ENCODE measurements at places on chromosomes 1 and 21.

- peak; percentile 46 for DNase-seq
These were observed 31.3 kb downstream of the NSL1 start for GRCh38 chr1:212760126-212760823.

- no peak for DNase-seq
These were observed 18.4 kb downstream of the PDXK start for GRCh38 chr21:43737158-43737950.

DNA sequence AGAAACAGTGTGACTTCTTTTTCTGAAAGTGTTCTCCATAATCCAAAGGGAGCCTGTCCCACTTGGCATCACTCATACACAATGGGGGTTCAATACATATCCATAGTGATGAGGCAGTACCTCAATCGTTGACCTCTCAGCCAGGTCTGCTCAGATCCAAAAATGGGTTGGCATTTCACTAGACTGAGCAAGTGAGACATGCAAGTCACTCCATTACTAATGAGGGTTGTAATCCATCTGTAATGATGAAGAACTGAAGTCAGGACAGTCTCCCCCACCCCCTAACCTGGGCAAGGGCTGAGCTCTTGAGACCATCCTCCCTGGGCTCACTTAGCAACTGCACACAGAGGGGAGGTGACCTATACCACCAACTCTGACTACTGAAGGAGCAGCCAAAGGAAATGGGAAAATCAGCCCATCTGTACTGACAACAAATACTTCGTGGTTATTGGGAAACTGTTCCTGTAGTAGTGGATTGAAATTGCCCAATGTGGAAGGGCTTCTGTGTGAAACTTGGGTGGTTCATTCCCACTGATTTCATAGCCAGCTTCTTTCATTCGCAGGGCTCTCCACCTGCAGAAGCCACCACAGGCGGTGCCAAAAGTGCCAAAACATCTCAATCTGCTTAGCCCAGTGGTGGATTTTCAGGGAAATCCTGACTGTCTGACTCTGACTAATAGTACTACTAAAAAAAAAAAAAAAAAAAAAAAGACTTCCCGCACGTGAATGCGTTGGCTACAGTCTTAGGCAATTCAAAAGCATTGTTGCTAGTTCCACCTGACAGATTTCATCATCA, 5.0 kb downstream of the NGF start:
- DNase-seq, result no peak

DNA sequence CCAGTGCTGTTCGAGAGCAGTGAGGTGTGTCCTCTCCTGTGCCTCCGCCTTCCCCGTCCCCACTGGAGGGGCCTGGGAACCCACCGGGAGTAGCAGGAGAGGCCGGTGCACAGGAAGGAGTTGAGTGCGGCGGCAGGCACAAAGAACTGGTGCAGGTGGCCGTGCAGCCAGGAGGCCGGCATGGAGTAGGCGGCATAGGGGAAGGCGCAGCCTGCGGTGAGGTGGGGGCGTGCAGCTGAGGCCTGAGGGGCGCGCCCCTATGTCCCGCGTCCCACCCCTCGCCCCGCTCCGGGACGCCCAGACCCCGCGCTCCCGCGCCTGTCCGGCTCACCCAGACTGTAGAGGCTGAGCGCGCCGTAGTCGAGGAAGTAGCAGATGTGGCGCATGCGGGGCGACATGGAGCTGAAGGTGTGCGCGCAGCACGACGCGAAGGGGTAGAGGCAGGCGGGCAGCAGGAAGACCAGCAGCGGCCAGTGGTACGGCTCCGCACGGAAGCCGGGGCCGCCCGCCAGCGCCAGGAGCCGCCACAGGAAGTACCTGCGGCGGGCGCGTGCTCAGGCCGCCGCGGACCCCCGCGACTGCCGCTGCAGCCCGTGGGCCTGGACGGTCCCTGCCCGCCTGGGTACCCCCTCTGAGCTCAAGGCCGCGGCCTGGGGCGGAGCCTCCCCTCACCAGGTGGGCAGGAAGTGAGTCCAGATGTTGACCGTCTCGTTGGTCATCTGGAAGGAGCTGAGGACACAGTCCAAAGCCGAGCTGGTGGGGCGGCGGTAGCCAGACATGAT, 2.2 kb downstream of the PAQR6 start:
- peak; percentile 83 for DNase-seq

- no peak for DNase-seq
These were observed 20.1 kb downstream of the OR2B11 start for GRCh38 chr1:247437551-247438505.

- peak; percentile 34 for DNase-seq
These were observed 47.8 kb upstream of the NRDC start for GRCh38 chr1:51926171-51926812.

- DNase-seq, result peak; percentile 43
These were observed 4.8 kb upstream of the SARS1 start for GRCh38 chr1:109208836-109209463.

DNA sequence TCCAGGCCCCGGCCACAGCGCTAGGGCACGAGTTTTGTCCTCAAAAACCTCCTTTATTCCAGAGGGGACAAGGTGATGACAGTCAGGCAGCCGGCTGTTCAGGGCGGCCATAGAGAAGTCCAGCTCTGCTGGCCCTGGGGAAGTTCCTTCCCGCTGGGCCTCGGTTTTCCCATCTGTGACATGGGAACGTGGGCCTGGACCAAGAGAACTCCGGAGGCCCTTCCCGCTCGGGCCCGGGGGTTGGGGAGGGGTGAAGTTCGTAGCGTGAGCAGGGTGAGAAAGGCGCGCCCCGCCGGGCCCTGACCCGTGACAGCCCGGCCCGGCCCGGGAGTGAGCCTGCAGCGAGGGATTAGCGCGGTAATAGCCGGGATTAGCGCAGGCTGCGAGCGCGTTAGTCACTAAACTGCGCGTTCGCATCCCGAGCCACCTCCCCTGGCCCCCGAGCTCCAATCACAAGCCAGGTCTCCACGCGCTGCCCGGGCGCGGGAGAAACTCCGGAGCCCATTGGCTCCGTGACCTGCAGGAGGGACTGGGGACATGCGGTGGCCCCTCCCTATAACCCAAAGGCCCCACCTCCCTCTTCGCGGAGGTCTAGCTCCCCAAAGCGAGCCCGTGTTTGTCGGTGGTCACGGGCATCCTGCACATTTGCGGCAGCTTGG, 29.8 kb upstream of the PADI2 start:
- no peak for DNase-seq

DNA sequence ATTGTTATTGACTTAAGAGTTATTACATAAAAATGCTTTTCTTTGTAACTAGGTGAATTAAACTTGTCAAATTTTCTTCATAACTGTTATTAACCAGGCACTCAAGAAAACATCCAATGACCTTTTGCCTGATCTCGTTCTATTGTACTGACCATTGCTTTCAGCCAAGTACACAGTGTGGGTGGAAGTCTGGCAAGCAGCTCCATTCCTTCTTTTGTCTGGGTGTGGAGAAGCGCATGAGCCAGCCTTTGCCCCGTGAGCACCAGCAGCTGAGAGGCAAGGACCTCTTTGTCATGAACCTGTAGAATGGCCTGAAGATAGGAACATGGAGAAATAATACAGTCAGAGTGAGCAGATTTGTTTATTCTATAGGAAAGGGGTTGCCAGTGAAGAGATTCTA, 57.5 kb downstream of the IARS2 start:
- no peak for DNase-seq

DNA sequence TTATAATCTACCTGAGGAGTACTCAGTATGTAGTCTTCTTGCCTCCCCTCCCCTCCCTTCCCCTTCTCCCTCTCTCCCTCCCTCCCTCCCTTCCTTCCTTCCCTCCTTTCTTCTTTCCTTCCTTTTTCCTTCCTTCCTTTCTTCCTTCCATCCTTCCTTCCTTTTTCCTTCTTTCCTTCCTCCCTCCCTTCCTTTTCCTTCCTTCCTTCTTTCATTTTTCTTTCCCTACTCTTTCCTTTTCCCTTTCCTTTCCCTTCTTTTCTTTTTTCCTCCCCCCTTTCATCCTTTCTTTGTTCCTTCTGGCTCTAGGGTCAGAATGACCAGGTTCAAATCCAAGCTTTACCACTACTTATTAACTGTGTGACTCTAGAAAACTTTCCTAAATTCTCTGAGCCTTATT, 48.5 kb upstream of the HAO2 start:
- DNase-seq, result no peak

DNA sequence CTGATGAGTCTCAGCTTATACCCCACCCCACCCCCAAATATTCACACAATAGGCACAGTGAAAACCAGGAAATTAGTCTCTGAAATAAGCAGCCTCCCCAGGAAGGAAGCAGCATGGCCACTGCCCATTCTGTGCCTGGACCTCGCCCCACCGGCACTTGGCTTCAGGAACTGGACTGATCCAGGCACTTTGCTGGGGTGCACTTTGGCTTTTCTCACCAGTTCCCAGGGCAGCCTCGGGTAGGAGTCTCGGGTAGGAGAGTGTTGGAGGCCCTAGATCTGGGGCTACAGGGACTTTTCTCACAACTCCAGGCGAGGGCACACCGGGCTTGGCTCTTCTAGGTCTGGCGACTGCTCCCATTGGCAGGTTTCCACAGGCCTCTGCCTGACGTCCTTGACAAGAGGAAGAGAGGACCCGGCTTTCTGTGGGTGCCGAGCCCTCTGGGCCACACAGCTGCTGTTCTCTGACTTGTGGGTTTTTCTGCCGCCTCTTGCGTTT, 18.7 kb downstream of the ADARB1 start:
- DNase-seq, result no peak

- DNase-seq, result no peak
These were observed 68.7 kb upstream of the FAM3B start for GRCh38 chr21:41247561-41248545.

- no peak for DNase-seq
These were observed 16.2 kb upstream of the KPRP start for GRCh38 chr1:152741656-152742055.

GRCh38 chr1:246787781-246788513, 63.7 kb downstream of the SCCPDH start:
- peak; percentile 14 for DNase-seq

DNA sequence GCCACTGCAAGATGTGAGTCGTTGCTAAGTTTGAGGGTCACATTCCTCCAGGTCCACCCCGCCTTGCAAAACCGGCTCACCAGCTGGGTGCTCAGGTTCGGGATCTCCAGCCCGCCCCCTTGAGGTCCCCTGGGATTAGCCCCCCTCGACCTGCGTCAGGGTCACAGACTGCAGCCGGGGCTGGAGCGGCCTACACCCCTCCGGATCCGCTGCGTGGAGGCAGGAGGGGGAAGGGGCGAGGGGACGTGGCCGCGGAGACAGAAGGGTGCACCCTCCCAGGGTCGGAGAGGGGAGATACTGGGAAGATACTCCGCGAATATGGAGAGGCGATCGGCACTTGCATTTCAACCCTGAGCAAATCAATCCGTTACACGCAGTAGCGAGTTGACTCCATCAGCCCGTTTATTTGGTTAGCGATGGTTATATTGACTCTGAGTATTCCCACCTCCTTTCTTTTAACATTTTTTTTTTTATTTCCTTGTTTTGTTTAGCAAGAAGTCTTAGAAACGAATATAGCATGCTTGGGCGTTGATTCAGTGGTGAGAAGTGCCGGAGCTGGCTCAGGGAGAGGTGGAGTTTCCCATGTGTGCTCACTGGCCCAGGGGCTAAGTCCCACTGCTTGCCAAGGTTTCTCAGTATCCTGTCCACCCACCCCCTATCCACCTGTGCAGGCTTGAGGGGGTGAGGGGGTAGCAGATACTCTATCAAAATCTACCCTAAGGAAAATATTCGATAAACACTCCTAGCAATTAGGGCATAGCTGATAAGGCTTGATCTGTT, 997 bp downstream of the IFNAR2 start:
- DNase-seq, result peak; percentile 64

DNA sequence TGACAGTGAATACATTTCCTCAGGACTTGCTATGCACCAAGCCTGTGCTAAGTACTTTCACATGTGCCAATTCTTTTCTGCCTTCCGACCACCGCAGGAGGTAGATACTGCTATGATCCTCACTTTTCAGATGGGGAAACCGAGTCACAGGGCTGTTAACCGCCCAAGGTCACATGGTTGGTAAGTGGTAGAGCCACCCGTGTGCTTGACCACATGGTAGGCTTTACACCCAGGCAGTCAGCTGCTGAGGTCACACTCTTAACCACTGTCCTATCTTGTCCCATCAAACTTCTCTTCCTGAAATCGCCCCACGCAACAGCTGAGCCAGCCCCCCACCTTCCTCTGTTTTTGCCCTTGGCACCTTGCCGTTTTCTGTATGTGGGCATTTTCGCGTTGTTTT, 31.0 kb upstream of the SDHB start:
- no peak for DNase-seq

- no peak for DNase-seq
These were observed 48.6 kb upstream of the ATP1A1 start for GRCh38 chr1:116324411-116324810.

DNA sequence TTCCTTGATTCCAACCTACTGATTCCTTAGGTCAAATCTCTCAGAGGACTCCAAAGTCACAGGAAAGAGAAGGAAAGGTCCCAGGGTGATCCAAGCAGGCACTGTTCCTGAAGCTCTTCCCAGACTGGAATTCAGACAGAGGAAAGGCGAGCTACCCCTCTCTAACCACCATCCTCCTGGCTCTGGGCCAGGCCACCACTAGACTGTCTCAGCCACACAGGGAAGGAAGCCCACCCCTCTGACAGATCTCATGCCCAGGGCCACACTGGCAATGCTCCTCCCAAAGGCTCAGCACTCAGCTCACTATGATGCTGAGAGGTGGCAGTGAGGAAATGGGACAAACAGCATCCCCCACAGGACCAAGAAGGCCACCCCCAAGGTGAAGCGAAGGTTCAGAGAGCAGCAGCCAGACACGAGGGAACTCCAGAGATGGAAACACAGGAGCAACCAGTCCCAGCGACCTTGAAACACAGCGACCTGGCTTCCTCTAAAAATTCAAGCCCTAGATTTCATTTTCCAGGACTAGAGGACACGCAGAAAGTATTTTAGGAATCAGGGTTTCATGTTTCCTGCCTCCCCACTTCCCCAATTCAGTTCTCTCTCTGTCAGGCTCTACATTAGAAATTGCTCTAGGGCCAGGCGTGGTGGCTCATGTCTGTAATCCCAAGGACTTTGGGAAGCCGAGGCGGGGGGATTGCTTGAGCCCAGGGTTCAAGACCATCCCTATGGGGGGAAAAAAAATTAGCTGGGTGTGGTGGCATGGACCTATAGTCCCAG, 18.8 kb downstream of the PIK3C2B start:
- no peak for DNase-seq

DNA sequence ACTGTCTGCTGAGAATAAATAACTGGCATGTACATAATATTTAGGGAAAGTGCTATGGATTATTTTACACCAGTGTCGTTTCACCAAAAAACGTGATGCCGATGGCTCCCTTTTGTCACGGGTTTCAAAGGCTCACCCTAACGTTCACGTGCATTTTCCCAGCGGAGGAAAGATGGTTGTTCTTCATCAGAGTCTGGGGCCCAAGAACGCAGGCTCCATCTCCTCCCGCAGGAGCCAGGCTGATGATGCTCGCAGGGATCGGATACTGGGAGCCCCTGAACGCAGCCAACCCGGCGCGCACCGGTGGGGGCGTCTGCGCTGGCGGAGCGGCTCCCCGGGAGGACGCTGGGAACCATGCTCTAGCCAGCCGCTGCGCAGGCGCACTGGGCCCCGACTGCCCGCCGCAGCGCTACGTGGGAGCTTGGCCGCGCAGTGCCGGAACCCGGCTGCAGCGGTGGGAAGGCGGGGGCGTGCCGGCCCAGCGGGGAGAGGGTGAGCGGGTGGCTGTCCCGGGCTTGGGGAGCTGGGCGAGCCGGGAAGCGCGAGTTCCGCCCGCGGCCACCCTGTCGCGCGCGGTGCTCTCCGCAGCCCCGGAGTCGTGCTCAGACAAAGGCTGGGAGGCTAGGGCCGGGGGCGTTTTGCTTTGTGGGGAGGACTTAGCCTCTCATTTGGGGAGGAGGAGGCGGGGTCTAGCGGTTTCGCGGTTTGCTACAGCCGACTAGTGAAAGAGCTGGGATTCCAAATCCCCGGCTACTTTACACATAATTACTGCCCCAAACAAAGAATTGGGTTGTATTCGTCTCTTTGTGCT, at the start of gene ZFP69B:
TSS of gene ZFP69B (plus strand) at position 793 of the 811 bp plus-strand sequence. CDS start 486 bp downstream, outside the sequence.
- peak; percentile 91 for DNase-seq

- DNase-seq, result peak; percentile 22
These were observed 61.4 kb downstream of the EIF2B3 start for GRCh38 chr1:44924835-44925464.

Data from NCI-H69 (cell line).